ENCODE measurements at places on chromosomes 3 and 15. TPM values are rescaled to one million over a fixed set of nuclear protein-coding genes. Genes with fewer than 3 reads are reported as not detected.

LRRC31 gene
- not detected for total RNA-seq

SI gene
- total RNA-seq, result not detected

MAGEL2 gene
- not detected for total RNA-seq

GPR149 gene
- total RNA-seq, result not detected

SCN11A gene
- 0.13 TPM for total RNA-seq

LMCD1 gene
- total RNA-seq, result 0.61 TPM

SKOR1 gene
- total RNA-seq, result 0.96 TPM

CFAP100 gene
- not detected for total RNA-seq

HOMER2 gene
- total RNA-seq, result 2.7 TPM

TRH gene
- not detected for total RNA-seq

TBC1D21 gene
- total RNA-seq, result not detected

IL5RA gene
- total RNA-seq, result 5.0 TPM

ABI3BP gene
- 0.18 TPM for total RNA-seq

RPP25 gene
- 4.2 TPM for total RNA-seq

GOLGA6L7 gene
- not detected for total RNA-seq

DENND6A gene
- 48.5 TPM for total RNA-seq

SLC12A1 gene
- not detected for total RNA-seq

GYG1 gene
- total RNA-seq, result 16.3 TPM

ELL3 gene
- 3.5 TPM for total RNA-seq

GOLGA8Q gene
- 0.47 TPM for total RNA-seq

CTDSPL2 gene
- total RNA-seq, result 59.7 TPM

HACL1 gene
- 38.0 TPM for total RNA-seq

ANKRD63 gene
- total RNA-seq, result not detected

CCR2 gene
- total RNA-seq, result 6.9 TPM

SMCO1 gene
- not detected for total RNA-seq

SPTSSB gene
- total RNA-seq, result 0.35 TPM

DUOX1 gene
- total RNA-seq, result 0.33 TPM

PTPN23 gene
- 59.6 TPM for total RNA-seq

DISP2 gene
- 1.4 TPM for total RNA-seq

COL6A5 gene
- total RNA-seq, result not detected

UROC1 gene
- not detected for total RNA-seq

TTLL13 gene
- 0.47 TPM for total RNA-seq

NAALADL2 gene
- total RNA-seq, result 0.55 TPM

GOLGA8J gene
- not detected for total RNA-seq

PRICKLE2 gene
- total RNA-seq, result 0.06 TPM

WDR93 gene
- not detected for total RNA-seq

CALML4 gene
- total RNA-seq, result 2.4 TPM

SHF gene
- total RNA-seq, result 5.6 TPM

VILL gene
- 31.1 TPM for total RNA-seq

All from T-cell (primary cell).